ENCODE measurements at places on chromosomes 5 and 9.

DNA sequence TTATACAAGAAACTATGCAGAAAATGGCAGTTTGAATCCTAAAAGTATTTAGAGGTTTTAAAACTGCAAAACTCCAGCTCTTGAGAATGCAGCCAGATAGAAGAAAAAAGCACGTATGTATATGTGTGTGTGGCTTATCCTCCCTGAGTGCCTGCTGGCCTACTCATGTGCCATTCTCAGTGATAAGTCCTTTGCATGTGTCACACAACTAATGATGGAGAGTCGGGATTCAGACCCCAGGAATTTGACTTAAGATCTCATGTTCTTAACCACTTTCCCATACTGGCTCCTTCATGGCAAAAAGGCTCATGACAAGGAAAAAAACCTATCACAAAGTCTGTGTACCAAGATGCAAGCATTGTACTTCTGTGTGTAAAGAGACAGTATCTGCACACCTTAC lies 26.6 kb downstream of the SMARCA2 start:
- no peak for DNase-seq

DNA sequence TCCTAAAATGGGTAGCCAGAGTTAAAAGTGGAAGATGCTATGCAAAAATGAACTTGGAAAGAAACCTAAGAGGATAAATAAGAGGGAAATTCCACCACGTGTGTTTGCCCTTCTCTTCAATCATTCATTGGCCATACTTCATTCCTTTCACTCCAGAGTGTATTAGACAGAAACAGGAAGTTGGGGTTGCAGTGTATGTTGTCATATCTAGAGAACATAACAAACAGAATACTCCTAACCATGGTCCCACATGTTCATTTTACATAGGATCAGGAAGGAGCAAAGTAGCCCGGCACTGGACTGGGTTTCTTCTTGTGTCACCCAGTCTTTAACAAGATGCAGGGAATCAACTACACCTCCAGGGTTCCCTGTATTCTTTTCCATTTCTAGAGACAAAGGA lies 7.6 kb upstream of the GPBP1 start:
- no peak for DNase-seq

GRCh38 chr5:122515709-122516431 lies 203.8 kb downstream of the SNCAIP start:
- peak; percentile 17 for DNase-seq

DNA sequence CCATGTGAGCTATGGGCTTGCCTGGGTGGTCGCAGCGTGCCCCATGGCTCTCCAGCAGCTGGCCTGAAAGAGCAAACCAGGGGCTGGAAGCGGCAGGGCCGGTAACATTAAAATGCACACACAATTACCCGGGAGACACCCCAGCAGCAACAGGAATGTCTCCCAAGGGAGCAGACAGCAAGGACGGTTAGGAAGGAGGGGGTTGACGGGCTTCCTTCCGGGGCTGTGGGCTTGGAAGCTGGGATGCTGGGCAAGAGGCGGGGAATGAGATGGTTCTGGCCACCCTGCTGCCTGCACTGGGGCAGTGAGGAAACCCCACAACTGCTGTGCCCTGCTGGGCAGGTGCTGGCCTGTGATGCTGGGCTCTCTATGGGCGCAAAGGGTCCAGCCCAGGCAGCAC lies 71.8 kb upstream of the ADAMTS2 start:
- no peak for DNase-seq

DNA sequence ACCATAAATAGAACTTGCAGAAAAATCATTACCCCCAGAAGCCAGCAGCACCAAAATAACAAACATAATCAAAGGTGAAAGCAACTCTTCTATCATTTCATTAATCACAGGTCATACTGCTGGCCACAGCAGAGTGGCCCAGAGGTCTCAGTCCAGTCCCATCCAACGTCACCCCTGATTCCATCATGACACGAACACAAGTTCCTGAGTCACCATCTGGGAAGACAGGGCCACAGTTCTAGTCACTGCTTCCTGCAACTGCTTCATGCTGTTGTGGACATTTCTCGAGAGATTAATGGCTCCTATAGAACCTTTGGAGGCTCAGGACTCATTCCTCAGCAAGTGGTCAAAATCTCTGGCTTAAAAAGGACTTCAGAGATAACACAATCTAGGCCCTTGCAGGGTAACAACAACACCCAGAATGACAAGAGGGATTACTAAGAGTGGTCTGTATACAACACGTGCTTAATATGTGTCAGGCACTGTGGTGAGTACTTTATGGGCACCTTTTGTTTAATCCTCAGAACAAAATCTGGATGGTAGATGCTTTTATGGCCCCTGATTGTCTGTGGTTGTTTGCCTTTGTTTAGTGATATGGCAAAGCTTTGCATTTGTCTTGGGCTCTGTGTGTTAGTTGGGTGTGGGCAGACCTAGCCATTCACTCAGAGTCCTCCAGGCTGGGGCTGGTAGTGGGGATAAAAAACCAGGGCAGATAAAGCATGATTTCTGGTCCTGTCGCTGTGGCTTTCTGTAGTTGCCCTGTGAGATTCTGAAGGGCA lies 184.3 kb downstream of the DAB2IP start:
- no peak for DNase-seq

DNA sequence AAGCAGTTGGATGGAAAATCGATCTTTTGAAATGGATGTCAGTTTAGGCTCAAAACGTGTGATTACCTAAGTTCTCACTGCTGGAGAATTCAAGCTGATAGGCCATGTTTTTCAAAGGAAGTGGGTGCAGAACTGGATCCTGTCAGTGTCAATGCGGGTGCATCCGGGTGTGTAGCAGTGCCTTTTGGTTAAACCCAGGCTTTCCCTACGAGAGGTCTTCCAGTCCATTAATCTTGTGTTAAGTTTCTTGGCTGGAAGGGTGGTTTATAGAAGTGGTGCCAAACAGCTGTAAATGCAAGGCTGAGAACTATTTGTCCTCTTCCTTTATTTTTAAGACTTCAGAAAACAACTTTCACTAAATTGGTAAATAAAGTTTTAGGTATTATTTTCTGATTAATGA lies 71.9 kb downstream of the DAPK1 start:
- DNase-seq, result no peak

GRCh38 chr5:81269751-81270393 lies 31.5 kb upstream of the ZCCHC9 start:
- DNase-seq, result no peak

GRCh38 chr5:25688156-25688555 lies 1043.4 kb upstream of the CDH10 start:
- no peak for DNase-seq

GRCh38 chr9:98558575-98558974 lies 150.2 kb downstream of the GABBR2 start:
- DNase-seq, result no peak

DNA sequence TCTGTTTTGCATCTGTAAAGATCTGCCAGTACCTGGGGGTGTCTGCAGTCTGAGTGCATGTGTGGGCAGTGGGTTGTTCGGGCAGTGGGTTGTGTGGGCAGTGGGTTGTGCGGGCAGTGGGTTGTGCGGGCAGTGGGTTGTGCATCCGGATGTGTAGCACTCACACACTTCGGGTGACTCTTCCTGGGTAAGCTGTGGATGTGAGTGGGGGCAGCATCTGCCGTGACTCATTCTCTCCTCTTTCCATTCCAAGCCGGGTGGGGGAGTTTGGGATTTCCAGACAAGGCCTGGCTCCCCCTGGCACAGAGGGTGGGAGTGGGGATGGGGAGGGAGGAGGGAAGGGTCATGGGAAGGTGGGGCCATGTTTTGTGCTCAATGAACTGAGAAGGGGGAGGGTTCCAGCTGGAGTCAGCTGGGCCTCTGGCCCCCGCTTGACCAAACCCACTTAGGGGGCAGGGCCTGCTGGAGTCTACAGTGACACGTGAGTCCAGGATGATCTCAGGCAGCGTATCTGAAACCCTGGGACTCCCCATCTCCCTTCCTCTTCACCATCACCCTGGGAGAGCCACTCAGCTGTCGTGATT lies 8.3 kb downstream of the CRB2 start:
- no peak for DNase-seq

- DNase-seq, result no peak
Observed at GRCh38 chr9:137613738-137614523, 4.9 kb upstream of the EHMT1 start.

DNA sequence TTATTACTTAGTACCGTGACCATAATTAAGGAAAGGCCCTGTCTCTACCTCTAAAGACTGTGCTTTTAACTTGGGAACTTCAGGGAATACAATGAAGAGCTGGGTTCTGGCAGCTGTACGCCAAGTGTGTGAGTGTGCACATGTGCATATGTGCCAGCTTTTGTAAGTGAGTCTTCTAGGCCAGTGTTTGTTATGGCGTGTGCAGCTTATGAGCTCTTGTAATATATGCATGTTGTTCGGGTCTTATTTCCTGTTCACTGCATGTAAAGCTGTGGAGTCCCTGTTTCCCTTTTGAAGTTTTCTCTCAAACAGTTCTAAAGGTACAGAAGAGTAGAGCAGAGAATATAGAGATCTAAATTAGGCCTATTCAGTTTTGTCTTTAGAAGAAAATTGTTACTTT lies 30.5 kb downstream of the TGFBR1 start:
- DNase-seq, result no peak

DNA sequence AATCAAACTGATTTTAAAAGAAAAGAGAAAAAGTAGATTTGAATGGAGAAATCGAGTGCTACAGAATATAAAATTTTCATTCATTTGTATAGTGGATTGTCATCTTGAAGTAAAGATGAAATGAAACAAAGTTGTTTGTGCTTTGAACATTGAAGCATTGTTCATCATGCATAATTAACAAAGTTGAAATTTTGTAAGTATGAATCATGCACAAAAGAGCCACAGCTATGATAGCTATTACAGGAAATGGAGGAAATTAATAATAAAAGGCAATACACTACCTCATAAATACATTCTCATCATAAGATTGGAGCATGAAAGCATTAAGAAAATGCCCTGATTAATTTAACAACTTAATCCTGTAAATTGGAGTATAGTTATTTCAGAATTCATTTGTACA lies 153.4 kb upstream of the TLX3 start:
- no peak for DNase-seq

DNA sequence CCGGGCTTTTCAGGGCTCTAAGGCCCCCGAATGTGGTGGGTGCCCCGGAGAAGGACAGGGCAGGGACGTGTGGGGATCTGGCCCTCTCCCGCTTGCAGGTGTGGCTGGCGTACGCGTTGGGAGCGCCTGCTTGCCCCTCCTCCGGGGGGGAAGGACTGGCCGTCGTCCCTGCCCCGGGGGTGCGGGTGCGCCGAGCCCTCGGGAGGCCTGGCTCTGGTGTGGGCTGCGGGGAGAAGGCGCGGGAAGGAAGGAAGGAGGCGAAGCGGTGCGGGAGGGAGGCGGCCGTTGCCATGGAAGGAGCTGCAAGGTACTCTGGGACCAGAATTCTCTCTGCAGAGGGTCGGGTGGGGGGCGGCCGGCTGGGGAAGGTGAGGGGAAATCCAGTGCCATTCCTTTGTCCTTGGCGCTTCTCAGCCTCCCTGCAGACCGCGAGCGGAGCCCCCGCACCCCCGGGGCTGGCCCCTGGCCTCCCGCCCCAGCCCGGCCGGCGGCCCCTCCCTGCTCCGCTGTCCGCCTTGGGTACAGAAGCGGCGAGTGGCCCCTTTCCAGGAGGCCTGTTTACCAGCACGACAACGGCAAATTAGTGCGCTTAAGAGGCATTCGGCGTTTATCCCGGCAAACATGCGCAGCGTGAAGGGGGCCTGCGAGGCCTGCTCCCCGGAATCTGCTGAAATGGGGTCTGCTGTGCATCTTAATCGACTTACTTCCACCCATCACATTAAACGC lies 67.1 kb upstream of the UNC5A start:
- DNase-seq, result no peak

DNA sequence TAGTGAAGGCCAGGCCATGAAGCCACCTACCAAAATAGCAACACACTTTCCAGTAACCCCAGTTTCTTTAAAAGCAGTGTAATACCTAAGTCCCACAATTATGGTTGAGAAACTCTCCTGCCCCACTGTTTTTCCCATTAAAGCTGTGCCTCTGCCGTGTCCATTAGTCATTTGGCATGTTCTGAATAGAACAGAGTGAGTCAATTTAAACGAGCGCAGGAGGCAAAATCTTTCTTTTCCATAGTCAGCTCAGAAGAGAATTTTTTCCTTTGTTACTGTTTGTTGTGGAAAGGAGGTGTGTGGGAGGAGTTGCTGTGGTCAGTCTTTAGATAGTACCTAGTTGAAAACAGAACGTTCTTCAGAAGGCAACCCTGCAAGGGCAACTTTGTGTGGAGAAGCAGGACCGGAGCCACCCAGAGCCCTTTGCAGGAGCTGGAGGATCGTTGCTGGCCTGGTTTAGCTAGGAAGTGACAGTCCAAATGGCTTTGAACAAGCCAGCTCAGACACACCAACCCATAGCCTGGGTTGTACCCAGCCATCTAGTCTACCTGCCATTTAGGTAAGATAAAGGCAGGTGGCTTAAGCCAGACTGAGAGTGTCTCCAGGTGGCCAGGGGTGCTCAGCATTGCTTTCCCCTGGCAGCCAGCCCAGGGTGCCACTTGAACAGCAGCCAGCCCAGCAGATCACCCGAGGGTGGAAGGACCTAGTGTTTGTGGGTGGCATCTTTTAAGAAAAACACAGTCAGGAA lies 30.4 kb downstream of the GADD45G start:
- DNase-seq, result no peak

GRCh38 chr5:149297340-149298025 lies 25.8 kb downstream of the AFAP1L1 start:
- no peak for DNase-seq

GRCh38 chr5:37757980-37758582 lies 81.8 kb downstream of the GDNF start:
- DNase-seq, result no peak
